ENCODE measurements at places on chromosomes 2 and 18.
A peak's percentile ranks its signal among the peaks of the same experiment; 100 is the strongest.

DNA sequence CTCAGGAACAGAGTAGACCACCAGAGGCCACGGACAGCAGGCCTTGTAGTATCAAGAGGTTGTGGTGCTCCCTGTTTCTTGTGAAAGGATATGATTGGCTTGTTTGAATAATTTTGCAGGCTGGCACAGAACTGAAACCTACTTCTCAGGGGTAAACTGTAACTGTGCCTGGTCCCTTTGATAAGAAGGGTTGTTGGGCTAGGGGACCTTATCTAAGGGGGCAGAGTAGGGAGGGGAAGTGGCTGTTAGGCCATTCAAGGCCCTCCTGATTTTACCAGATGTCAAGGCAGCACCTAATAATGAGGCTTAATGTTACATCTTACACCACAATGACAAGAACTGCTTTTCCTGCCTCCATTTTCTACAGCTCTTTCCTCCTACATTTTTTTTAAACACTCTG is 45.6 kb downstream of the GPR39 start:
- no peaks in the 10 kb centered on the region for H3K36me3 ChIP-seq
- no peaks in the 10 kb centered on the region for H3K4me1 ChIP-seq
- DNase-seq = no peak

GRCh38 chr2:40103590-40103989 is 324.5 kb upstream of the THUMPD2 start:
- H3K27ac ChIP-seq = no peak overlapping the region
- no peak for DNase-seq
- no peaks in the 10 kb centered on the region for H3K36me3 ChIP-seq
- H3K27me3 ChIP-seq = no peaks in the 10 kb centered on the region
- no peaks in the 10 kb centered on the region for H3K4me1 ChIP-seq
- H3K4me3 ChIP-seq = no peak overlapping the region

DNA sequence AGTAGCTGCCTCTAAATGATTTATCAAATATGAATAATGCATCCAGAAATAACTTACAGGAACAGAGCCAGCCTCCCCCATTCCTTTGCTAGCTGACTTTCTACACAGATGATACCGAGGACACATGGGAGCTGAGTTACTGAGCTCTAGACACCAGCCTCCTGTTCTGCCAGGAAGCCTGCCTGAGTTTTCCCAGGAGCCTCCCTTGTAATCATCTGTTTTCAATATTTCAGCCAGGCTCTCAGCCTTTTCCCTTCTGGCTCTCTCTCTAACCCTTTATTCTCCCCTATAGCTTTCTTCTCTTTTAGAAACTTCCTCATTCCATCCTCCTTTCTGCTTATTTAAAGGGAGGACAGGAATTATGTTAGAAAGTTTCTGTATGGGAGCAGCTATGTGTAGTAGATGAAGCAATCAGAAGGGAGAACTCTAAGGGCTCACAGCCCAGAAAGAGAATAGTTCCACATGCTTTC is 911.6 kb downstream of the TDRD15 start:
- H3K27ac ChIP-seq = no peak overlapping the region
- H3K27me3 ChIP-seq = no peaks in the 10 kb centered on the region
- no peak overlapping the region for H3K4me3 ChIP-seq
- no peaks in the 10 kb centered on the region for H3K4me1 ChIP-seq

- peak overlapping the region; percentile 100 for H3K4me3 ChIP-seq
- peaks cover 30% of the 10 kb centered on the region for H3K4me1 ChIP-seq
- peak overlapping the region; percentile 95 for H3K27ac ChIP-seq
- no peaks in the 10 kb centered on the region for H3K27me3 ChIP-seq
- DNase-seq = peak; percentile 36
Observed at GRCh38 chr18:12703664-12704063, 822 bp downstream of the PSMG2 start.

DNA sequence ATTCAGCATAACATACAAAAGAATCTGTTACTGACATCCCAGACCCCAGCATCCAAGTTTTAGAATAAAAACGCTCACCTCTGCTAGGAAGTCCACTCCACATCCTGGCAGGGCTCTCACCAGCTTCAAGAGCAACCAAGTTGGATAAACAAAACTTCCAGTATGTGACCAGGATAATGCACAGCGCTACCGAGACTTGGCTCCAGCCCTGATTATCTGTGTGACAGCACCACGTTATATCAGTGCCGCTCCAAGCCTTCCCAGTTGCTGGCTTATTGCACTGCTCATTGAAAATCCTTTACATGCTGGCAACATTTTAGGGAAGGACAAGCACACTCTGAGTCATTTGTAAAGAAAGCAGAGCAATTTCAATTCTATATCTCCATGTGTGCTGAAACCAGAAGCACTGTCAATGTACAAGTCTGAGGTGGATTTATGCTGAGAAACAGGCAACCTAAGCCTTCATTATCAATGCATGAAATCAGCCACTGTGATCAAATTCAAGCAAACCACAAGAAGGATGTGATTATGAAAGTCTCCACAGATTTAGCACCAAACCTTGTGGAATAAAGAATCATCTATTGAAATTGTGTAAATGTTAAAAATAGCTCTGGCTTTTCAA is 115.7 kb downstream of the ZNF385B start:
- no peaks in the 10 kb centered on the region for H3K4me1 ChIP-seq
- H3K4me3 ChIP-seq = no peak overlapping the region
- H3K36me3 ChIP-seq = no peaks in the 10 kb centered on the region
- no peak overlapping the region for H3K27ac ChIP-seq
- no peak for DNase-seq

- H3K27me3 ChIP-seq = no peaks in the 10 kb centered on the region
Observed at GRCh38 chr2:70511971-70512729, 41.5 kb downstream of the TGFA start.

DNA sequence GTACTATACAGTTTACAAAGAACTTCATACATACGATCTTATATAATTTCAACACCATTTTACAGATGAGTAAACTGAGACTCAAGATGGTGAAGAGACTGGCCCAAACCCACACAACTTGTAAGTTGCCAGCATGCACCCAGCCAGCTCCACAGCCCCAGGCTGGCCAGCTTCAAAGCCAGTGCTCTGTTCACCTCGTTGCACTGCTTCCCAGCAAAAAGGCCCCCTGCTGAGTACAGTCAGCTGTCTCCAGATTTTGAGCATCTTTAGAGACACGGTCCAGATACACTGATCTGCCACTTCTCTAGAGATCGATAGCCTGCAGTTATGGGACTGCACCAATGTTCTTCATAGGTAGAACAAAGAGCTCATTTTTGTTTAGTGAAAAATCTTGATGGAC is 257.2 kb upstream of the CHAC2 start:
- H3K4me3 ChIP-seq = no peak overlapping the region
- no peaks in the 10 kb centered on the region for H3K4me1 ChIP-seq
- H3K36me3 ChIP-seq = no peaks in the 10 kb centered on the region
- no peak for DNase-seq
- no peaks in the 10 kb centered on the region for H3K27me3 ChIP-seq
- H3K27ac ChIP-seq = no peak overlapping the region

GRCh38 chr2:84556190-84556589 is 39.9 kb downstream of the DNAH6 start:
- no peaks in the 10 kb centered on the region for H3K4me1 ChIP-seq
- H3K27ac ChIP-seq = no peak overlapping the region
- H3K27me3 ChIP-seq = no peaks in the 10 kb centered on the region
- no peaks in the 10 kb centered on the region for H3K36me3 ChIP-seq
- peak; percentile 37 for DNase-seq

GRCh38 chr2:220168891-220169546 is 541.6 kb downstream of the SLC4A3 start:
- H3K36me3 ChIP-seq = no peaks in the 10 kb centered on the region
- no peak overlapping the region for H3K4me3 ChIP-seq
- H3K27ac ChIP-seq = no peak overlapping the region
- no peaks in the 10 kb centered on the region for H3K27me3 ChIP-seq
- no peak for DNase-seq

GRCh38 chr18:53952700-53953099 is 271.8 kb downstream of the MBD2 start:
- no peak overlapping the region for H3K27ac ChIP-seq
- no peaks in the 10 kb centered on the region for H3K4me1 ChIP-seq
- no peaks in the 10 kb centered on the region for H3K27me3 ChIP-seq
- no peaks in the 10 kb centered on the region for H3K36me3 ChIP-seq
- DNase-seq = no peak

DNA sequence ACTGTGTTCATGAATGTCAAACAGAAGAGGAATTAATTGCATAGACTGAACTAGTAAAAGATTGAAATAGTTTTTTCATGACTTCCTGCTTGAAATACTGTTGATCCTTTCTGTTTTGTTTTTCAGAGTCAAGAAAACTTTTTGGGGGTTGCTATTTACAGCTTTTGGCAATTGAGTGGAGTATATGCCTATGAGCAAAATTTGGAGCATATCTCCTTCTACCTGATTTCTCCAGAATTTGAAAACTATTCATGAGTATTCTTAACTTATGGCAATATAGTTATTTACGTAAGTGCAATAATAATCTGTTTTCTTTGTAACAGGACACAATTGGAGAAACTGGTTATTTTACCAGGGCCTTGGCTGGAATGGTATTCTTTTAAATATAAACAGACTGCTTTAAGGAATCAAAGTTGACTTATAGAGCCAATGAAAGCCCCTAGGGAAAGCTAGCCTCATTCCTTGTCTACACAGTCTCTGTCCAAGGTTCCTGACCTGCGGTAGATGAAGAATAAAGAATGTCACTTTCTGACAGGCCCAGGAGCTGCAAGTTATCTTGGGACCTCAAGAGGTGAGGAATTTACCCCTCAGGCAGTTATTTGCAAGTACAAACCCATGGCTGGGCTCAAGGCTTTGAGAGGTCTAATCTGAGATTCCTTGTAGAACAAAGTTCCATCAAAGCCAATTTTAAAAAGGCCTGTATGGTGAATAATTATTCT is 193.5 kb upstream of the NDUFV2 start:
- H3K27ac ChIP-seq = no peak overlapping the region
- DNase-seq = no peak
- no peak overlapping the region for H3K4me3 ChIP-seq
- no peaks in the 10 kb centered on the region for H3K36me3 ChIP-seq
- H3K4me1 ChIP-seq = no peaks in the 10 kb centered on the region

- no peak for DNase-seq
- no peaks in the 10 kb centered on the region for H3K27me3 ChIP-seq
- H3K4me3 ChIP-seq = no peak overlapping the region
- no peaks in the 10 kb centered on the region for H3K4me1 ChIP-seq
- no peak overlapping the region for H3K27ac ChIP-seq
Observed at GRCh38 chr18:52200406-52200805, 139.6 kb upstream of the DCC start.

- DNase-seq = no peak
- no peaks in the 10 kb centered on the region for H3K36me3 ChIP-seq
- H3K27ac ChIP-seq = no peak overlapping the region
- peaks cover 11% of the 10 kb centered on the region for H3K27me3 ChIP-seq
Observed at GRCh38 chr2:177026253-177026652, 186.3 kb upstream of the HNRNPA3 start.

GRCh38 chr2:49948091-49948490 is 793.8 kb upstream of the FSHR start:
- no peaks in the 10 kb centered on the region for H3K36me3 ChIP-seq
- H3K4me3 ChIP-seq = no peak overlapping the region
- no peaks in the 10 kb centered on the region for H3K27me3 ChIP-seq
- H3K4me1 ChIP-seq = no peaks in the 10 kb centered on the region

DNA sequence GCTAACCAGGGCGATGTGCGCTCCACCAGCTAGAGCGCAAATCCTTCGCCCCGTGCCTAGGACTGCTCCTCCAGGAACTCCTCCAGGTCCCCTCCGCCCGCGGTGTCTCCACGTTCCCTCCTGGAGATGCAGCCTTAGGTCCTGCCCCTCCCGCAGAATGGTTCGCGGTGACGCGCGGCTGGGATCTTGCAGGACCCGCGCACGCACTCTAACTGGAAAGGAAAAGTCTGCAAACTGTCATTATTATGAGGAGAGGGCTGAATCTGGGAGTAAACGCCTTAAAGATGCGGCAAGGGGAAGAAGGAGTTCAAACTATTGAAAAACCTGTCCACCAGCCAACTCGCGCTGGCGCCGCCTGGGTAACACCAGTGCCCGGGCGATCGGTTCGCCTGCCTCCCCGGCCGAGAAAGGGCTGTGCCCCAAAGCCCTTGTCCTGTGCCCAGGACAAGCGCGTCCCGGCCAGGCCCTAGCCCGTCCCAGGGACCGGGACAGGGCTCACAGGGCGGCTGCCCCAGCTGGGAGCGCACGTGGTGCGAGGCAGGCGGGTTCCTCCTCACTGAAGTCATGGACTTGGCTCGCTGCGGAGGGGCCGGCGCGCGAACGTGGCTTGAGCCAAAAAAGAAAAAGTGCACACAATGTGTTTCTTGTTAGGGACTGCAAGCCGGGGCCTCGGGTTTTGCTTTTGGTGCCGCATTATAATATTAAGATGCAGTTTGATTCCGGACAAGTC is 5.5 kb upstream of the ID2 start:
- no peak overlapping the region for H3K4me3 ChIP-seq
- DNase-seq = no peak
- H3K4me1 ChIP-seq = peaks cover 40% of the 10 kb centered on the region
- no peaks in the 10 kb centered on the region for H3K36me3 ChIP-seq
- no peak overlapping the region for H3K27ac ChIP-seq

DNA sequence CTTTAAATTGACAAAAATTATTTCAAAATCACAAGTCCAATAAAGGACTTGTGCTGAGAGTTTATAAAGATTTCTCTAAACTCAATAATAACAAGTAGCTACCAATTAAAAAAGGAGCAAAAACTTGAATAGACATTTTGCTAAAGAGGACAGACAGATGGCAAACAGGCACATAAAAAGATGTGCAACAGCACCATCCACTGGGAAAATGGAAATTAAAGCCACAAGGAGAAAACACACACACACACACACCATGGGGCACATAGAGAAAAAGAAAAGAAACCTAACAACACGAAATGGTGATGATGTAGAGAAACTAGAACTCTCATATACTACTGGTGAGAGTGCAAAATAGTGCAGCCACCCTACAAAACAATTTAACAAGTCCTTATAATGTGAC is 12.6 kb upstream of the SLC9A4 start:
- H3K4me3 ChIP-seq = no peak overlapping the region
- DNase-seq = no peak
- peaks cover 19% of the 10 kb centered on the region for H3K27me3 ChIP-seq
- no peaks in the 10 kb centered on the region for H3K36me3 ChIP-seq

DNA sequence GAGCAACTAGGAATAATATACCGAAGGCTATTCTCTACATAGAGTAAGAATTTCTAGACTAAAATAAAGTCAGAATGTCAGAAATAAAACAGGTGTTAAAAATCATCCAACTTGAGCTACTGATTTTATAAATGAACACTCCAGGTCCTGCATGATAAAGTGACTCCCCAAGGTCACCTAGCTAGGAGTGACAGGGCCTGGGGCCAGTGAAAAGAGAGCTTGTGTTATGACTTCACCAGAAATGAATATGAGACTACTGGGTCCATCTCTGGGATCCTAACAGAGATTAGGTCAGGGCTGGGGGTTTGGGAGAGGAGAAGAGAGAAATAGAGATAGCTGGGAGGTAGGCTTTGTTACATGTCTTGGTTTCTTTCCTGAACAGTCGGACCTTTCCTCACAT is 89.7 kb upstream of the CYP1B1 start:
- H3K4me1 ChIP-seq = no peaks in the 10 kb centered on the region
- H3K4me3 ChIP-seq = no peak overlapping the region
- no peak overlapping the region for H3K27ac ChIP-seq
- no peaks in the 10 kb centered on the region for H3K36me3 ChIP-seq

Data from CD4-positive, CD25-positive, alpha-beta regulatory T cell (primary cell).